ENCODE measurements at places on chromosomes 1 and 21. TPM values are rescaled to one million over a fixed set of nuclear protein-coding genes. Genes with fewer than 3 reads are reported as not detected.

CNIH3 gene
- total RNA-seq = 1.7 TPM

PLPP3 gene
- 53.9 TPM for total RNA-seq

IRF2BP2 gene
- total RNA-seq = 48.7 TPM

DNA sequence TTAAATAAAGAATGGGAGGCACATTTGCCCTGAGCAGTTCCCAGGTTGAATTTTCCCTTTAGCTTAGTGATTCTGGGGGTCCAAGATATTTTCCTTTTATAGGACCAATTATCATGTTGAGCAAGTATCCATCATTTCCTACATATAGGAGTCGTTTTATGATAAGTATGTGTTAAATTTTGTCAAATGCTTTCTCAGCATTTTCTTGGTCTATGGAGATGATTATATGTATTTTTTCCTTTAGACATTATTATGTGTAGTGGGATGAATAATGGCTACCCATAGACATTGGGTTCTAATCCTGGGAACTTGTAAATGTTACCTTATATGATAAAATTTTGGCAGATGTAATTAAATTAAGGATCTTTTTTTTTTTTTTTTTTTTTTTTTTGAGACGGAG lies 128.7 kb downstream of the LMO4 start:
- no peak for DNase-seq

- no peak for DNase-seq
Measured at GRCh38 chr1:37890378-37891014, 31.1 kb upstream of the MTF1 start.

DNA sequence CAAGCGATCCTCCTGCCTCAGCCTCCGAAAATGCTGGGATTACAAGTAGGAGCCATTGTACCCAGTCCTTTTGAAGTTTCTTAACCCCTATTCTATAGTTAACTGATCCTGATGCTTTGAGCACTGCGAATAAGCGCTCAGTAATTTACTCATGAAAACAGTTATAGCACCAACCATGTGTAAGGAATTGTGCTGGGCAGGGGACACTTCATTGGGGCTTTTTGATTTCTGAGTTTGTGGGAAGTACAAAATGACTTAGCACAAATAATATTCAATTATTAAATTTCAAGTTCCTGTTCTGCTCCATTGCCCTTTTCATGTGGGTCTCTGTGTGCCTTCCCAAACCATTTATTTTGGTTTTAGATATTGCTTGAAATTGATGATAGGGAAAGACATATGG lies 6.2 kb upstream of the HIPK1 start:
- no peak for DNase-seq

GRCh38 chr1:6475381-6476133 lies 9.6 kb upstream of the TNFRSF25 start:
- DNase-seq = peak; percentile 82

GRCh38 chr1:85047472-85048295 lies 616 bp downstream of the MCOLN3 start:
- DNase-seq = no peak

DNA sequence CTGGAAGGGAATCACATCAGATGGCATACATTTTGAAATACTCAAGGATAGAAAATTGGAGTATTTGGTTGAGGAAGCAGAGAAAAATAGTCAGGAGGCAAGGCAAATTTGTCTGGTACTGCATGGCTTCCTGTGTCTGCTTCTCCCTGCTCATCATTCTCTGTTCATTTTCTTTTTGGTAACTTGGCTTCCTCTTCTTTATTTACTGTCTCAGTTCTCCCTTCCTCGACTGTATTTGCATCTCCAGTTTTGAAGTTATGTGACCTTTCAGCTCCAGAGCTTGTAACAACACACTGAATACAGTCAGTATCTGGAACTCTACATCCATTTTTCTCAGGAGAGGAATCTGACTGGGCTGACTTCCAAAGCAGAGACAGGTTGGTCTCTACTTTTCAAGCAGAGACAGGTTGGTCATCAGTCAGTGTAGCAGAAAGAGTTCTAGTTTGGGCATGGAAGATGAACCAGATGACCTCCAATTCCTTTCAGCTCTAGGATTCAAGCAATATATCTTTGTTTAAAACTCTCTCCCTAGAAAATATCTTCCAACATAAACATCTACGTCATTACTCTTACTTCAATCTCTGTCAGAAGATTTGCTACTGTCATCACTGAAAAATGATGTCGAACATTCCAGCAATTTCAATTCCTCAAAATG lies 571.2 kb downstream of the ADGRL2 start:
- DNase-seq = no peak

CFHR1 gene
- total RNA-seq = 675 TPM

GRCh38 chr1:222557574-222557973 lies 9.7 kb upstream of the HHIPL2 start:
- DNase-seq = no peak

TMPRSS3 gene
- 1.0 TPM for total RNA-seq

GRCh38 chr21:43280949-43281633 lies 112.3 kb downstream of the CRYAA start:
- DNase-seq = no peak

ADCY10 gene
- total RNA-seq = 5.5 TPM

WLS gene
- total RNA-seq = 11.2 TPM

INKA2 gene
- 1.1 TPM for total RNA-seq

DNA sequence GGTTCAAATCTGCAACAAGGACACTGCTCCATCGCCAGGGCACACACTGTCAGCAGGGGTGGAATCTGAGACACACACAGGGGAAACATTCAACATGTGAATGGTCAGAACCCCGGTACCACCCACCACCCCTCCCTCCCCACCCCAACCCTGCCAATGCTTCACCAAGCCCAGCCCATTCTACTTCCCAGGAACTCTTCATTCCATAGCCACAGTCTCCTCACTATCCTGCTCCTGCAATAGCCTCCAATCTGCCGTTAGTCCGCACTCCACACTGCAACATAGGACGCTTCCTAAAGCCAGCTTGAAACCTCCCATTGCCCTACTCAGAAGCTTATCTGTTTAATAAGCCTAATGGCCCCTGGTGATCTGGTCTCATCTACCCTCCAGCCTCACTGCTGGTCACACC lies 7.5 kb upstream of the RAB3B start:
- DNase-seq = no peak
